ENCODE measurements at places on chromosomes 4 and X.
A peak's percentile ranks its signal among the peaks of the same experiment; 100 is the strongest.

DNA sequence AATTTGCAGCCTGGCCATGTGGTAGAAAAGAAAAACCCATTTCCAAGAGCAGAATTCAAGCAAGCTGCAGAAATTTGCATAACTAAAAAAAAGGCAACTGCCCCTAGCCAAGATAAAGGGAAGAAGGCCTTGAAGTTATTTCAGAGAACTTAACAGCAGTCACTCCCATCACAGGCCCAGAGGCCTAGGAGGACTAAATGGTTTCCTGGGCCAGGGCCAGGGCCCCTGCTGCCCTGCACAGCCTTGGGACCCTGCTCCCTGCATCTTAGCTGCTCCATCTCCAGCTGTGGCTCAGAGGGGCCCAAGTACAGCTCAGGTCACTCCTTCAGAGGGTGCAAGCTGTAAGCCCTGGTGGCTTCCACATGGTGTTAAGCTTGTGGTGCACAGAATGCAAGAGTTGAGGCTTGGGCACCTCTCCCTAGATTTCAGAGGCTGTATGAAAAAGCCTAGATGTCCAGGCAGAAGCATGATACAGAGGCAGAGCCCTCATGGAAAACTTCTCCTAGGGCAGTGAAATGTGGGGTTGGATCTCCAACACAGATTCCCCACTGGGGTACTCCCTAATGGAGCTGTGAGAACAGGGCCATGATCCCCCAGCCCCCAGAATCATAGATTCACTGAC, 6.7 kb upstream of the MID2 start:
- no peak for DNase-seq

GRCh38 chrX:44071847-44072551, 98.8 kb upstream of the NDP start:
- no peak for DNase-seq

GRCh38 chr4:173174594-173175012, 6.0 kb downstream of the GALNT7 start:
- no peak for DNase-seq

- no peak for DNase-seq
Observed at GRCh38 chrX:41870719-41871151, 52.6 kb downstream of the CASK start.

GRCh38 chr4:73275318-73275654, 16.7 kb upstream of the ANKRD17 start:
- no peak for DNase-seq

GRCh38 chr4:138609943-138610350, 367.8 kb upstream of the SLC7A11 start:
- no peak for DNase-seq

DNA sequence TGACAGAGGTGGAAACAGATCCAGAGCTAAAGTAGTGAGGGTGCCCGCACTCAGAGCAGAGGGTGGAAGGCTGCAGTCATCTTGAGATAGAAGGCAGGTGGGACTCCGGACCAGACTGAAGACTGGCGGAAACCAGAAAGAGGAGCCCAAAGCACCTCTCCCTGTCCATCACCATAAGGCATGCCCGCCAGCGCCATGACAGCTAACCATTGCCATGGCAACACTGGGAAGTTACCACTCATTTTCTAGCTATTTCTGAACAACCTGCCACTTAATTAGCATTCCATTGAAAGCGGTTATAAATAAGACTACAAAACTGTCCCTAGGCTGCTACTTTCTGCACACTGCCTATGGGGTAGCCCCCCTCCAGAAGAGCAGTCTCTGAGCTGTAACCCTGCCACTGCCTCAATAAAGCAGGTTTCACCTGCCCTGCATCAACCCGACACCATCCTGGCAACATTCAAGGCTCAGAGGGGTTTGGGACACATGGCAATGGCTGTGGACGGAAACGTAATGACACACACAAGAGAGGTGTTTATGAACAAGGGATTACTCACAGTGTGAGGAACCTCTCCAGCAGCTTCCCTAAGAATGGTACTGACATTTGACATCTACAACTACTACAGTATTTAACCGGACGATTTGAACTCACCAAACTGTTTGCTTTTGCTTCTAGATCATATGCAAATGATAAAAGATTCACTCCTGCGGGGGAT, 27.8 kb upstream of the FGFBP2 start:
- DNase-seq, result no peak

- peak; percentile 18 for DNase-seq
Observed at GRCh38 chrX:49106930-49107329, 16.6 kb downstream of the GPKOW start.

DNA sequence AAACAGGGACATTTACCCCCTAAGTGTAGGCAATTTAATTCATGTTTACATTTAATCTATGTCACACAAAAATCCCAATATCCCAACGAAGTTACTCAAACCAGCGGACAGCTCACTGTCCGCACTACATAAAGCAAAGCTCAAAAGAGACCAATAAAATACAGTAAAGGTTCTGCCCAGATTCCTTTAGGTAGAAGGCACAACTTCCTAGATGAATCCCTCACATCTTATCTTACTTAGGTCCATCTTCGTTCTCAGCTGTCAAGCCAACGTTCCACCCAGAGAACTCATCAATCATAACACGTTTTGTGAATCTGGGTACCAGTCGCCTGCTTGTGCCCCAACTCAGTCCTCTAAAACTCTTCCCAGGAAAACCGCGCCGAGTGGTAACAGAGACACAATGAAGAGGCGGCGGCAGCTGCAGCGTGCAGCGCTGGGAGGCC, 1.7 kb downstream of the HNRNPDL start:
- no peak for DNase-seq

DNA sequence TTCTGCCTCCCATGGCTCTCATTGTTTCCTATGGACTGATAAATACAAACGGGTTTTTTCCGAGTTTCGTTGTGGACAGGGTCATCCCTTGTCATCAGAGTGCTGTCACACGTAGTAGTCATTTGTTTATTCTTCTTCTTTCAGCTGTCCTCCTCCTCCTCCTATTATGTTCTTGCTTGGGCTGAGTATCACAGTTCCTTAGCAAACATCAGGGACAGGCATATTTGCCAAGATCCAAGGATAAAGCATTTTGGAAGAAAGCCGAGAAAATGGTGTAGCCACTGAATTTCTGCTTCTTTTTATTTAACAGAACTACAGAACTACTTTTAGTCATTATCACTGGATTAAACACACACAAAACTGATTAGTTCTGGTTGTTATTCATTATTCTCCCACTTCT, 167.9 kb downstream of the MAML3 start:
- DNase-seq, result no peak

DNA sequence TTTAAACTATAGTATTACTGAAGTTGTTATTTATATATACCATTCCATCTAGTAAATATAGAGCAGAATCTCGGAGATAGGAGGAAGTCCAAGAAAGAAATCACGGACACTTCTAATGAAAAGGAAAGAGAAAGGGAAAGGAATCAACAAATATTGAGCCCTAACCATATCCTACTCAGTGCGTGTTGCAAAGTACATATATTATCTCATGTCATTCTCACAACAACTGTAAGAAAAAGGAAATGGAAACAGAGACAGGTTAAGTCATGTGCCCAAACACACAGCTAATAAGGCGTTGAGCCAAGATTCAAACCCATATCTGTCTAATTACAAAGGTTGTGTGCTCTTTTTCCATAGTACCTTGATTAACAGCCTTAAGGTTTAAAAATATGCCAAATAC, 16.0 kb downstream of the HTR2C start:
- no peak for DNase-seq

GRCh38 chr4:47664051-47664826, 173.6 kb downstream of the CORIN start:
- DNase-seq, result no peak

DNA sequence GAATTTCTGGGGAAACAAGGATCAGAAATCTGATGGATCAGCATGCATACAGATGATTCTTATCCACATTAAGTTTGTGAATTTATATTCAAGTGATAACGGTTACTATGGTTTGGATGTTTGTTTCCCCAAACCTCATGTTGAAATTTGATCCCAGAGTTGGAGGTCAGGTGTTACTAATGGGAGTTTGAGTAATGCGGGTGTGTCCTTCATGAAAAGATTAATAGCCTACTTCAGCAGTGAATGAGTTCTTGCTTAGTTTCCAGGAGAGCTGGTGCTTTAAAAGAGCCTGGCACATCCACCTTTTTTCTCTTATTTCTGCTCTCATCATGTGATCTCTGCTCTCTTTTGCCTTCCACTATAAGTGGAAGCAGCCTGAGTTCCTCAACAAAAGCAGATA, 712.4 kb downstream of the IL1RAPL1 start:
- DNase-seq, result no peak

GRCh38 chr4:1512738-1513660, 106.8 kb upstream of the NKX1-1 start:
- DNase-seq, result peak; percentile 27

GRCh38 chr4:23333946-23334878, 555.6 kb downstream of the PPARGC1A start:
- DNase-seq, result peak; percentile 52

DNA sequence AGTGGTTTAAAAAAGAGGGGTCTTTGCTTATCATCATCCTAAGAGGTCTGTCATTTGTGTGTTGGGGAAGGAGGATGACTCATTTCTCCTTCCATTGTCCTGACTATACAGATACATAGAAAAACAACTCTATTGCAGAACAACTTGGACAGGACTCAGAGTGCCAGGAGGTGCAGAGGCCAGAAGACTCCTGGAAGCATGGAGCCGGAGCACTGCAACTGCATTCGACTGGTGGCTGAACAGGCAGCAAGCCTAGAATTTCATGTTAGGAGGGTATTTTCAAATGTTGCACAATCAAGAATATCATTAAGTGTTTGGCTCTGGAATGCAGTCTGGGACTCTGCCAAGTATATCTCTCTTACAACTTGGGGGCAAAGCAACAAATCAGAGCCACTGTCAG, 35.0 kb upstream of the MAML3 start:
- no peak for DNase-seq

GRCh38 chrX:9335251-9335650, 129.6 kb upstream of the TBL1X start:
- no peak for DNase-seq

DNA sequence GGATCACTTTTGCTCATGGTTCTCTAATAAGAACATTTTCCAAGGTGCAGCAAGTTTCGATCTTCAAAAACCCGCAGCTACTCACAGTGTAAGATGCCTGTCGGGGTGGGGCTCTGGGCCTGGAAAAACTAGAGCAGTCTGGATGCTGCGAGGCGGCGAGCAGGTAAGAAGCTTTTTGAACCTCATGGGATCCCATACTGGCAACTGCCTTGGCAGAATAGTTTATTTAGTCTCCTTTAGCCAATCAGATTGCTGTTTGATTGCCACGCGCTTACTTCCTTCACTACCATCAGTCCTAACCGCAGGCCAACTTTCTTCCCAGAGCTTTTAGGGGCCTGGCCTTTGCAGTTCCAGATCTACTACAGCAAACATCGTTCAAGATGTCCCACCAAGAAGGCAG, 61.3 kb upstream of the MAGEB10 start:
- DNase-seq, result no peak

GRCh38 chrX:723781-724180, 93.2 kb downstream of the SHOX start:
- DNase-seq, result no peak

DNA sequence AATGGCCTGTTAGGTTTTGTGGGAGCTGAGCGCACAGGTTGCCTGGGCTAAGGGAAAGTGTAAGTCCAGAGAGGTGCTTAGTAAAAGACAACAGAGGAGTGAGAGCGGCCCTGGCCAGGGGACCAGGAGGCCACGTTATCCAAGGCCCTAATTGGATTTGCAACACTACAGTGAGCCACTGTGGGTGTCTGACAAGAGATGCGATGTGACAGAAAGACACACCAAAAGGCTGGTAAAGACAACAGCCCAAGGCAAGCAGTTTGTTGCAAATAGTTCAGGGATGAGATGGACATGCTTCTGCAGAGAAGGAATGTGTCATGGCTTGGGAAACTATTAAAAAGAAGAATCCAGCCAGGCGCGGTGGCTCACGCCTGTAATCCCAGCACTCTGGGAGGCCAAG, 162.7 kb upstream of the KIT start:
- no peak for DNase-seq

DNA sequence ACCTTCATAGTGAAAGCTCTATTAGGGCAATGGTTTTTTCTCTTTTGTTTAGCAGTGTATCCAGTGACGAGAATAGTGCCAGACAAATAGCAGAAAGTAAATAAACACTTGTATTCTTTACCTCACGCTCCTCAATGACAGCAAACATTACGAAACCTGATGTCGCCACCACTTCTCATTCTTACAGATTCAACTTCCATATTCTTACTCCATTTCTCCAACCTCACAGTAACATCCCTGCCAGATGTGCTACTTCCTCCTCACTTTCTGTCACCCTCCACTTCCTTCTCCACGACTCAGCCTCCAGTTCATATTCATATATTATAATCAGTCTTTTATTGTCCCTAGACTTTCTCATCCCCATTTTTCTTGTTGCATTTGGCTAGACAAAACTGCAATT, 1956.2 kb upstream of the AGA start:
- DNase-seq, result no peak

GRCh38 chrX:102491766-102492165, 20.2 kb upstream of the TCP11X2 start:
- no peak for DNase-seq

DNA sequence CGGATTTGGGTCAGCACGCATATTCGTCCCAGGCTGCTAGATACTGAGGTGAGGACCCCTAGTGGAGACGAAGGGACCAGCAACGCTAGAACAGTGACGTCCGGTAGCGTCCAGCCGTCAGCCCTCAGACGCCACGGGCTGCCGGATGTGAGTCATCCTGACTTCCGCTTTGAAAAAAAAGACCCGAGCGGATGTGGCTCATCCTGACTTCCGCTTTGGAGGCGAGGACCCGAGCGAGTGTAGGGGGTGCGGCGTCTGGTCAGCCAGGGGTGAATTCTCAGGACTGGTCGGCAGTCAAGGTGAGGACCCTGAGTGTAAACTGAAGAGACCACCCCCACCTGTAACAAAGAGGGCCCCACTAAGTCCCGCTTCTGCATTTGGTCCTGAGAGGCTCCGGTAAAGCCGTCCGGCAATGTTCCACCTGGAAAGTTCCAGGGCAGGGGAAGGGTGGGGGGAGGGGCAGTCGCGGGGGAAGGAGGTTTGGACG, at the start of gene MAGEB2:
MAGEB2 (plus strand) TSS at position 207 of the 487 bp plus-strand sequence. CDS start 3,018 bp downstream, outside the sequence.
- DNase-seq, result no peak

DNA sequence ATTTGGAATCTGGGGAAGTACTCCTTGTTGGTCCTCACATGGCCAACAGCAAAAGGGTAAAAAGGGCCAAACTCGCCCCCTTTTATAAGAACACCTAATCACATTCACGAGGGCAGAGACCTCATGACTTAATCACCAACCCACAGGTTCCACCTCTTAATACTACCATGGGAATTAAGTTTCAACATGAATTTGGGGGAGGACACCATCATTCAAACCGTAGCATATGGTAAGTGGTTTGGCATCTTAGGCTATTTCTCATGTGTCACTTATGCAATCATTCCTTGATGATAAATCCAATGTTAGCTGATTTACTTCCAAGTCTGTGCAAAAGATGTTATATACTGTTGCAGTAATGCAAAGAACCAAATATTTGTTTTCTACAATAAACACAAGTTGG, 302.9 kb upstream of the FAM241A start:
- DNase-seq, result no peak

DNA sequence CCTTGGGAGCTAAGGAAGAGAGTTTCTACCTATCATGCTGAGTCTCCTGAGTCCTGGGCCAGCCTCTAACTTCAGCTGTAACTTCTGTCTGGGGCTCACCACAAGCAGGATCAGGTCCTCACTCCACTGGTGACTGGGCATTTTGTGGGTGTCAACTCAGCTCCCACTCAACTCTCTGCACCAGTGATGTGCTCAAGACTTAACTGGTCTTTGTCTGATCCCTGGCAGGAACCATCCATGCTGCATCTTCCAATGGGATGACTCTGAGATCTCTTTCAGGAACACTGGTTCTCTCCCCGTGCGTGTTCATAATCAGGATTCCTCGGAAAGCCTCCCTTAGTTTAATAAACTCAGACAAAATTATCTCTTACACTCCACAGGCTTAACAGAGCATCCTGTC, 82.3 kb downstream of the COMMD8 start:
- DNase-seq, result no peak
